Cardiac septum (tissue), 1 donor: ENCODE measurements at places on chromosomes 7 and 10. TPM values are rescaled to one million over a fixed set of nuclear protein-coding genes. Genes with fewer than 3 reads are reported as not detected.

The NPFFR1 gene
- not detected for total RNA-seq

The THNSL1 gene
- total RNA-seq: 4.3 TPM

The SLC13A1 gene
- total RNA-seq: not detected

The LOXL4 gene
- total RNA-seq: 17.9 TPM

The PRLHR gene
- total RNA-seq: not detected

The PTER gene
- 6.0 TPM for total RNA-seq

The LIPF gene
- not detected for total RNA-seq
